PC-3 (cell line): ENCODE measurements at places on chromosomes 7 and 10.
A peak's percentile ranks its signal among the peaks of the same experiment; 100 is the strongest.

GRCh38 chr10:17195083-17195482 lies 6.4 kb downstream of the TRDMT1 start:
- no peak for DNase-seq

DNA sequence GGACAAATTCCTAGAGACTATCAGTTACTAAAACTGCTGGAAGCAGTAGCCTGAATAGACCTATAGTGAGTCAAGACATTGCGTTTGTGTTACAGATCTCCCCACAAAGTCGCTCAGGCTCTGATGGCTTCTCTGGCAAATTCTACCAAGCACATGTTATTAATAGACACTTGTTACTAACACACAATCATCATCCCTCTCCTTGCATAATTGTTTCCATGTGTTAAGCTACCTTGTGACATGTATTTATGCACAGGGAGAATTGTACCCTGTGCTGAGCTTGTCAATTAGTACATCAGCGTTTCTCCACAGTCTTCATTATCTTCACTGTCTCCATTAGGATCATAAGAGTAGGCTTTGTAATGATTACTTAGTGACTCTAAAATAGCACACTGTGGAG lies 31.2 kb downstream of the DYNC2I1 start:
- DNase-seq = no peak

DNA sequence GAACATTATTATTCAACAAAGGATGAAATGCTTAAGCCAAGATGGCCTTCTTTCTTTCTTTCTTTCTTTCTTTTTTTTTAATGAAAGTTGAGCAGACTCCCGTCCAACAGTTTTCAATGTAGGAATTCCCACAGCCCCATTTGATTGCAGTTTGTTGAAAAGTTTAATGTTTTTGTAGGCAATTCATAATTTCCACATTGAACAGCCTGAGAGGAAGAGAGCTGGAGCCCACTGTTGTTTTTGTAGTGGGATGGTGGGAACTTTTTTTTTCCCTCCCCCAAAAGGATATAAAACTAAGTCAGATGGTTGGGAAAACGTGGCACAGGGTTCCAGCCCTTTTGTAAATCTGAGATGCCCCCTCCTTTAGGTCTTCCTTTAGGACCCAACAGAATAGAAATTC lies 86.6 kb downstream of the TCF7L2 start:
- no peak for DNase-seq

DNA sequence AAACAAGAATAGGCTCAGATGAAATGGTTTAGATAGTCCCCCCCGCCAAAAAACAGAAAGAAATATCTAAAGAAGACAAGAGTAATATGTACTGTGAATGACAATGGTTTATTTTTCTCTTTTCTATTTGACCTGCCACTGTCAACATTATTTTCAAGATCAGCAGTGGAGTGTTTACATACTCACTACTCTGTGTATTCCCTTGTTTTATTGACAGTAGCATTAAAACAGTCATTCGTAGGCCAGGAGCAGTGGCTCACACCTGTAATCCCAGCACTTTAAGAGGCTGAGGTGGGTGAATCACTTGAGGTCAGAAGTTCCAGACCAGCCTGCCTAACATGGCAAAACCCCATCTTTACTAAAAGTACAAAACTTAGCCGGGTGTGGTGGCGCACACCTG lies 245.3 kb upstream of the SLC26A5 start:
- peak; percentile 40 for DNase-seq

DNA sequence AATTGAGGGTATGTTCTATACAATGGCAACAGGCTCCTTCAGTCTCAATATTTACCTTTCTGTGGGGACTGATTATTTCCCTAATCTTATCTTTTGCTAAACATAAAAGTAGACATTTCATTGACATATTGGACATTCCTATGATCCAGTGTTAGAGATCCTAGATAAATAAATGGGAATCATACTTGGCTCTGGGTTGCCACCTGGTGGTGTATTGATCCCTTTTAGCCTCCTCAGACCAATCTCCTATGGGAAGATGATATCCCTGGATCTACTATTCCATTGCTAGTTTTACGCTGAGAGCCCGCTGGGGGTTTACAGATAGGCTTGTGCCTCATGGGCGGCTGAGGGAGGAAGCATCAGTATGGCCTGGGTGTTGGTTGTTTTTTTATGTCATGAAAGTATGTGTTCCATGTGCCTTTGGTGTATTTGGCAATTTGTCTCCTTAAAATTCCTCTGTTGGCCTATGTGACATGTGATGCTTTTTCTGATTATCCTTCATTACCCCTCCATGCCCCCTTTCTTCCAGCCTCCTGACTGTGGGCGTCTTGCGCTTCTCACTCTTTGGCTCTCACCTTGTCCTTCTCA lies 18.8 kb downstream of the CELF2 start:
- peak; percentile 48 for DNase-seq

GRCh38 chr10:117186832-117187615 lies 10.3 kb upstream of the KCNK18 start:
- DNase-seq = peak; percentile 77

GRCh38 chr7:38006559-38006958 lies 86.1 kb downstream of the EPDR1 start:
- no peak for DNase-seq

DNA sequence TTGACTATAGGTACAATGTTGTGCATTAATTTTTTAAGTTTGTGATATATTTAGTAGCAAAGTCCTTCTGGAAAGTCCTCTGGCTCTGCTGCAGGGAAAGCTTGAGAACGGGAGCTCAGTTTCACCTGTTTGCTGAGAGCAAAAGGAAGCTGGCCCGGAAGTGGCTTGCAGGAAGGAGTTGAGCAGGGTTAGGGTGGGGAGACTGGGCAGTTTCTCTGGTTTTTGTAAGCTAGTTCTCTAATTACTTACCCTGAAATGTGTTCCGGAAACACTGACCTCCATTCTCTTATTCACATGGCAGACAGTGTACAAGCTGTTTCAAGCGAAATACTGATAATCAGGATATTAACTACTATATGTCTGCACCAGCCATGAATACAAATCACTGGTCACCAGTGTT lies 22.3 kb downstream of the MAP3K8 start:
- no peak for DNase-seq

GRCh38 chr10:11568578-11568977 lies 42.9 kb downstream of the USP6NL start:
- DNase-seq = no peak

GRCh38 chr7:55065079-55065478 lies 46.3 kb downstream of the EGFR start:
- peak; percentile 89 for DNase-seq

DNA sequence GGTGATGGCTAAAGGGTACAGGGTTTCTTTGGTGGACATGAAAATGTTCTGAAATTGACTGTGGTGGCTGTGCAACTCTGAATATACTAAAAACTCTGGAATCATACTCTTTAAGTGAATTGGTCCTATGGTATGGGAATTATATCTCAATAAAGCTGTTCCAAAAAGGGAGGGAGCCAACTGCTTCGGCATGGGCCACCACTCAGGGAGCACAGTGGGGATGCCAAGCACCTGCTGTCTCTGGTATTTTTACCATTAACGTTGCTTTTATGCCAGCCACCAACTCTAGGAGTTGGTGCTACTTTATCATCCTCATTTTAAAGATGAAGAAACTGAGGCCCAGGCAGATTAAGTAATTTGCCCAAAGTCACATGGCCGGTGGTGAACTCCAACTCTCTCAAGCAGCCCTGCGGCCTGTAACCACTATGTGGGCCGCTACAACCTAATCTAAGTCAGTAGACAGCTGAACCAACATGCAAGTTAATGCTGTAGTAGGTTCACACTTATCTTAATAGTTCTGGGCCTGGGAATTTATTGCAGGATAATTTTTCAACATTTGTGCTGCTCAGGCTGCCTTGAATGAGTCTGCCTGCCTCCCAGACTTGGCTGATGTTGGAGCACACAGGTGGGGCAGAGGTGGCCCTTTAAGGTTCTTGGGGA lies 20.8 kb downstream of the SH3PXD2A start:
- DNase-seq = no peak

- peak; percentile 32 for DNase-seq
These were observed 427.6 kb downstream of the PHTF2 start for GRCh38 chr7:78226059-78226719.

- DNase-seq = no peak
These were observed 7.5 kb downstream of the MTG1 start for GRCh38 chr10:133401500-133401899.
